T-helper 9 cell (primary cell): ENCODE measurements at places on chromosomes 11 and 22.
A peak's percentile ranks its signal among the peaks of the same experiment; 100 is the strongest.

GRCh38 chr11:76236092-76236999 is 30.0 kb upstream of the WNT11 start:
- peak; percentile 17 for DNase-seq

DNA sequence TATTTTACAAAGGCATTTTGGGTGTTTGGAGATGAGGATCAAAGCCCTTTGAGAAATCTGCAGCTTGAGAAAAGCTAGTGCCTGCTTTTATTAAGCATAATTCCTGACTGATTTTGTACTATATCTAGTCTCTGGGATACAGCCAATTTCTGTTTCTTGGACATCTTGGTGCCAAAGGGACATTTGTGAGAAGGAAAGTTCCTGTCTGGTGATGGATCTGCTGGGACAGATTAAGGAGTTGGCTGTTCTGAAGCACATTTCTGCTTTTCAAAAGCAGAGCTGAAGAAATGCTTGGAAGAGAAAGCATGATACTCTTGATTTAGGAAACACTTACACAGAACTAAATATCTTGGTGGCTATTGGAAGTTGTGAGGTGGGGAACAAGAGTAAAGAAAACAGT is 254.6 kb upstream of the CCDC90B start:
- DNase-seq, result no peak

GRCh38 chr11:43504316-43504950 is 145.7 kb downstream of the TTC17 start:
- no peak for DNase-seq

- DNase-seq, result peak; percentile 65
Measured at GRCh38 chr11:13486926-13487660, 8.7 kb downstream of the PTH start.

GRCh38 chr11:86990031-86990430 is 34.8 kb upstream of the FZD4 start:
- DNase-seq, result no peak

GRCh38 chr11:110085255-110085838 is 7.8 kb upstream of the ZC3H12C start:
- DNase-seq, result no peak

GRCh38 chr11:34495724-34496377 is 17.7 kb downstream of the ELF5 start:
- no peak for DNase-seq

DNA sequence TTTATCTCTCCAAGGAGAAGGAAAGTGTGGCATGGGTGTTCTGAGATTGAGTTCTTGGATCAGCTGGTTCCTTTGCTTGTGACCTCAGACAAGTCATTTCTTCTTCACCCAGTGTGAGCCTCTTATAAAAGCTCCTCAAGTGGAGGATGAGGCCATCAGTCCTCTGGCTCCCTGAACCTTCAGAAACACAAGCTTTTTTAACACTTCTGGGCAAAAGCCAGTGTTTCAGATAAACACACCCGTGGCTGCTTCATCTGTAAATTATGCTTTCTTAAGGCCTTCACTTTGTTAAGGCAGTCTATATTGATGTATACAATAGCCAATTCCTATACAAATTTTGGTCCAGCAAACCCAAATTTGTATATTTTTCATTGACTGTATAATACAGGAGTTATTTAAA is 179.9 kb downstream of the DBX1 start:
- DNase-seq, result no peak

DNA sequence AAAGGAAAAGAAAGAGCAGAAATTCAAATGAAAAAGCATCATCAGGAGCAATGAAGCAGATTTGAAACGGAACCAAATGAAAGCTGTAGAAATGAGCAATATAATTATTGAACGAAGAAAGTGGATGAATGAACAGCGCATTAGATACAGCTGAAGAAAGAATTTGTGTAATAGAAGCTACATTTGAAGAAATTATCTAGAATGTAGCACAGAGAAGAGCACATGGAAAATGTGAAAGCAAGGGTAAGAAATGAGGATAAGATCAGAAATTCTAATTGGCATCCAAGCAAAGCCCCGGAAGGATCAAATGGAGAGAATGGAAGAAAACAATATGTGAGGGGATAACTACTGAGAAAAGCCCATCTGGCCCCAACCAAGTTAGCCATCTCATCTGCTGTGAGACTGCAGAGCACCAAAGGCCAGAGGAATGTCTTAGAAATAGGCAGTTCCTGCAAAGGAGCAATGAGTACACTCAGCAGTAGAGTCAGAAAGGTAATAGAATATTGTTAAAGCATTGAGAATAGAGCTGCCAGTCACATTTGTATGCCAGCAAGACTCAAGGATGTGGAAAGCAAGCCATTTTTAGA is 51.9 kb downstream of the MED15 start:
- no peak for DNase-seq

DNA sequence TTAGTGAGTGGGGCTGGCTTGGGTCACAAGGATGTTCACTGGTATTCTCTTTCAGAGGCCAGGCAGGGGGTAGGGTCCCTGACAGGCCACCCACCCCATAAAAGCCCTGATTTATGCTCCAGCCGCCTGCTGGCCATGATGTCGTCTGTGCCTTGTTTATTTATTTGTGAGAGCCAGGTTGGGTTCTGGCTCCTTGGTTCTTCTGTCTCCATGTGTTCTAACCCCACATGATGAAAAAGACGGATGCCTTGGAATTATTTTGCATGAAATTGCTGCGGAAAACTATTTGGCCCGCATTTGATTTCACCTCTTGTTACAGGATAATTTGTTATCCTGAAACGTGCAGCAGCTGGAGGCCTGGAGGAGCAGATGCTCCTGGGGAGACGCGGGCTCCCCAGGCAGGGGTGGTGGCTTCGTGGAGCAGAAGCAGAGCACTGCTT is 46.3 kb upstream of the WNT11 start:
- DNase-seq, result no peak

GRCh38 chr11:27873664-27874063 is 173.4 kb upstream of the BDNF start:
- no peak for DNase-seq

DNA sequence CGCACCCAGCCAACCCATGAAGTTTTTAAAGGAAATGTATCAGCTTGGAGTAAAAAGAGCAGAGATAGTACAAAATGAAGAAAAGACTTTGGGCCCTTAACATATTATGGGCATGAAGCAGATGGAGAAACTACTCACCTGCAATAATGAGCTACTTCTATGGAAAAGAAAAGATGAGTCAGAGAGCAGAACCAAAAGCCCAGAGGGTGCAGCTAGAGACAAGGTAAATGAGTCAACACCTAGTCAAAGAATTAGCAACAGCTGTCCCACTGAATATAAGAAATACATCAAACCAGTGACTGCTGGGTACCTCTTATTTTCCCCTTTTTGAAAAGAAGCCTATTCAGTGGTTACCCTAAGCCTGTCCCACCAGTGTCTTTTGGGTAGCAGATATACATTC is 61.8 kb downstream of the RPL27A start:
- no peak for DNase-seq

GRCh38 chr11:3021125-3021524 is 29.0 kb upstream of the NAP1L4 start:
- DNase-seq, result peak; percentile 13

GRCh38 chr11:78460471-78460870 is 42.9 kb upstream of the GAB2 start:
- no peak for DNase-seq

- DNase-seq, result no peak
Measured at GRCh38 chr11:113874581-113875233, 665 bp downstream of the USP28 start.

DNA sequence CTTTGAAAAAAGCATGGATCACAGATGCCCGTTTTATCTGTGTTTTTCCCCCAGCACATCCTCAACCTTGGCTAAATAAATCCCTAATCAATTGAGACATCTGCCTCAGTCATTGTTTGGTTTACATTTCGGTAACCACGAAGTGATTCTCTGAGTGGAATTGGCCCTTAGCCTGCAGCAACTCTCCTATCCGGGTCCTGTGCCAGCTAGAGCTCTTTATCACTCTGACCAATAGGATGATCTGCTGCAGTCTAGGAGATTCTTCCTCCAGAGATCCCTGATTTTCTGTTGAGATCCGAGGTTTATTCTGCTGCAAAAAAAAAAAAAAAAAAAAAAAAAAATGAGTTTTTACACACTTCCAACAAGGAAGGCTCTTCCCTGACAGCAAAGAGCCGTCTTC is 137.3 kb downstream of the KCNA4 start:
- DNase-seq, result no peak

DNA sequence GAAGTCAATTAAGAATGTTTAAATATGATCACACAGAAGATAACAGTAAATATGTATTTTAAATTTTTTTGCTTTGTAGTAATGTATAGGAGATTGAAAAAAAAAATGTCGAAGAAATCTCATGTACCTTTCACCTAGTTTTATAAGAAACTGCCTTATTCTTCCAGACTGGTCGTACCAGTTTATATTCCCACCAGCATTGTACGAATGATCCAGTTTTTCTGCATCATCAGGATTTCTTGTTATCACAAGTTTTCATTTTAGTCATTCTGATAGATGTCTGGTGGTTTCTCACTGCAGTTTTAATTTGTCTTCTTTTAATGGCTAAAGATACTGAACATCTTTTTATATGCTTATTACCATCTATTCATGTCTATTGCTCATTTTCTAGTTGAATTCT is 101.8 kb upstream of the CTSC start:
- no peak for DNase-seq

GRCh38 chr22:44680481-44680894 is 21.5 kb upstream of the PRR5 start:
- no peak for DNase-seq

- no peak for DNase-seq
Measured at GRCh38 chr11:20035701-20036601, 124.3 kb downstream of the DBX1 start.

DNA sequence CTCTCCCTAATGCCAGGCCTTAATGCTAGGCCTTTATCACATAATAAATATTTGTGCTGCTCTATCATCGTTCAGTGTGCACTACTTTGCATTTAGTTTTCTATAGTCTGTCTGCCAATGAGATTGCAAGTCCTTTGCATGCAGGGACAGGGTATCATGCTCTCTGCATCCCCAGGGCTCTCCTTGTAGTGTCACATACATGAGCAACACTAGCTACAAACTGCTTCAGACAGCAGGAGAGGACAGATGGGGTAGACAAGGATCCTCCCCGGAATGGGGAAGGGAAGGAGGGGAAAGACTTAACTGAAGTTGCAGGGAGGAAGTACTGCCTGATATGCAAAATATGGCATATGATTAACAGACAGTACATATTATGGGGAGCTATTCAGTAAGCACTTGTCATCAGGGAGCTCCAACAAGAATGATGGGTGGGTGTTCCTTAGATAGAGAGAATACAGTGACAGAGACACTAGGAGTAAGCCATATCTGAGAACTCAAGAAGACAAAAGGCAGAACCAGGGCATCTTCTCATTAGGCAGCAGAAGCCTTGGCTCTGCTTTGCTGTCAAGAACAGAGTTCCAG is 42.8 kb downstream of the ZNF202 start:
- no peak for DNase-seq

GRCh38 chr11:36165621-36166397 is 123.4 kb downstream of the COMMD9 start:
- DNase-seq, result no peak

DNA sequence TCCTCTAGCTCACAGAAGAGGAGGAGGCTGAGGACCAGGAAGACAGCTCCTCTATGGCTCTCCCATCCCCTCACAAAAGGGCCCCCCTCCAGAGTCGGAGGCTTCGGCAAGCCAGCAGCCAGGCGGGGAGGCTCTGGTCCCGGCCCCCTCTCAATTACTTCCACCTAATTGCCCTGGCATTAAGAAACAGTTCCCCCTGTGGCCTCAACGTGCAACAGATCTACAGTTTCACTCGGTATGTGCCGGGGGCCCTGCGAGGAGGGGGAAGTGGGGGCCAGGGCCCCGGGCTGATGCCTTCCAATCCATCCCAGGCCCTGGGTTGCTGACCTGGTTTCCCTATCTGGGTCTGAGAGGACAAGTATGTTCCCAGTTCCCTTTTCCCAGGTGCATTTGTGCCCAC is 7.9 kb downstream of the FOXR1 start:
- DNase-seq, result no peak

GRCh38 chr11:86287468-86287796 is 14.6 kb upstream of the HIKESHI start:
- no peak for DNase-seq

- peak; percentile 68 for DNase-seq
Measured at GRCh38 chr11:67262731-67263675, 3.3 kb upstream of the GRK2 start.

- no peak for DNase-seq
Measured at GRCh38 chr22:17581631-17582030, 18.3 kb downstream of the SLC25A18 start.

DNA sequence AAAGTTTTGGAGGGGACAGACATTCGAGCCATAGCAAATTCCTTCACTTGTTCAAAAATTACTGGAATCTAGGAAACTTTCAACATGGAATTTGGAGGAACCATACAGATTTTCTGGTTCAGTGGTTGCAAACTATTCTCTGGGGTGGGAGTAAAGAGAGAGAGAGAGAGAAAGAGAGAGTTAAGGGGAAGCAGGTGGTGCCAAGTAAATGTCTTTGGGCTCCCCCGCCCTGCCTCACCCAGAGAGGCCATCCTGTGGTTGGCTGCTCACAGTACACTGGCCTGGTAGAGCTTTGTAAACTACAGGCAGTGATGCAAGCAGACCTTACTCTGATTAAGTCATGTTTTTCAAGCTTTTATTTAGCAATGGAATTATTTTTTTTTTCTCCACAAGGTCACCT is 82.6 kb downstream of the ADAMTS15 start:
- no peak for DNase-seq

DNA sequence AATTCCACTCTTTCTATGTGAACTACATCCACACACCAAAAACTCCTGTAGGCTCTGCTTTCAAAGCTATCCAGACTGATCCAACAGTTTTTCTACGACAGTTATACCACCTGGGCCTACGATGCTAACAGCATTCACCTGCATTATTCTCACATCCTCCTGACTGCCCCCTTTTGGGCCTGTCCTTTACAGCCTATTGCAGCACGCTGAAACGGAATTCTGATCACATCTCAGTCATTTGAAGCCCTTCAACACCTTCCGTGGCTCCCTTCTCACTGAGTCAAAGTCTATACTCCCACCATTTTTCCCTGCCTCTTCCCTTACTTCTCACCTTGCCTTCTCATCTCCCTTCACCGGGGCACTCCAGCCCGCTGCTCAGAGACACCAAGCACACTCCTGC is 791.3 kb upstream of the KIRREL3 start:
- no peak for DNase-seq

GRCh38 chr11:46895821-46896220 is 22.5 kb downstream of the LRP4 start:
- no peak for DNase-seq

- DNase-seq, result no peak
Measured at GRCh38 chr11:12266943-12267342, 110.4 kb upstream of the PARVA start.
